ENCODE measurements at places on chromosomes 16 and 17. TPM values are rescaled to one million over a fixed set of nuclear protein-coding genes. Genes with fewer than 3 reads are reported as not detected.
A peak's percentile ranks its signal among the peaks of the same experiment; 100 is the strongest.

- DNase-seq: no peak
These were observed 18.7 kb downstream of the ARL2BP start for GRCh38 chr16:57263541-57264351.

DNA sequence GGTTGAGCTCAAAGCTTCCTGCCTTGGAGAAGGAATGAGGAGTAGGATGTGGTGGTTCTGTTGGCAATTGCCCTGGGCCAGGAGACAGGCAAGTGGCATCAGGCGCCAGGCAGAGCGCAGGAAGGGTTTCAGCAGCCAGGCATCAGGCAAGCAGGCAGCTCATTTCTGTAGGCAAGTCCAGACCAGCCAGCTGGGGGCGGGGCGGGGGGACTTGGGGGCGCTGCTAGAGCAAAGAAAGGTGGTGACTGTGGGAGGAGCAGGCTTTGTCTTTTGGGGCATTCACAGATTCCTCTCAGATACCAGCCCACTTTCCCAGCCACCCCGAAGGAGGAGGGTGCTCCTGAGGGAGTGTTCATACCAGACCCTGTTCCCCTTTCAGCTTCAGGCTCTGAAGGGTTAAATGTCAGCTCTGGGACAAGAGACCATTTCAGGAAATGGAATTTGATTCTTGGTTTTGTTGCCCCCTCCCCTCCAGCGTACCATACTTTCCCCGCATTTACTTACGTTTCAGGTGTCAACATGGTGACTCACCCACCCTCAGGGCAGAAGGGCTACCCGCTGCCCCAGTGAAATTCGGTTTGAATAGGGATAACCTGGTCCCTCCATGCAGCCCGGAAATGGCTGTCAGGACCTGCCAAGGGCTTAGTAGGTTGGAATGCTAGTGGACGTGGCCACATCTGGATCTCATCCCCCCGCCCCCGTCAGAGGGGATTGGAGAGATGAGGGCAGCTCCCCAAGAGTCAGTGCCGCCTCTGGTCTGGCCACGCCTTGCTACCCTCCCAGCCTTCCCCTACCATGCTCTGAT is 13.2 kb downstream of the NGFR start:
- no peak for DNase-seq

DNA sequence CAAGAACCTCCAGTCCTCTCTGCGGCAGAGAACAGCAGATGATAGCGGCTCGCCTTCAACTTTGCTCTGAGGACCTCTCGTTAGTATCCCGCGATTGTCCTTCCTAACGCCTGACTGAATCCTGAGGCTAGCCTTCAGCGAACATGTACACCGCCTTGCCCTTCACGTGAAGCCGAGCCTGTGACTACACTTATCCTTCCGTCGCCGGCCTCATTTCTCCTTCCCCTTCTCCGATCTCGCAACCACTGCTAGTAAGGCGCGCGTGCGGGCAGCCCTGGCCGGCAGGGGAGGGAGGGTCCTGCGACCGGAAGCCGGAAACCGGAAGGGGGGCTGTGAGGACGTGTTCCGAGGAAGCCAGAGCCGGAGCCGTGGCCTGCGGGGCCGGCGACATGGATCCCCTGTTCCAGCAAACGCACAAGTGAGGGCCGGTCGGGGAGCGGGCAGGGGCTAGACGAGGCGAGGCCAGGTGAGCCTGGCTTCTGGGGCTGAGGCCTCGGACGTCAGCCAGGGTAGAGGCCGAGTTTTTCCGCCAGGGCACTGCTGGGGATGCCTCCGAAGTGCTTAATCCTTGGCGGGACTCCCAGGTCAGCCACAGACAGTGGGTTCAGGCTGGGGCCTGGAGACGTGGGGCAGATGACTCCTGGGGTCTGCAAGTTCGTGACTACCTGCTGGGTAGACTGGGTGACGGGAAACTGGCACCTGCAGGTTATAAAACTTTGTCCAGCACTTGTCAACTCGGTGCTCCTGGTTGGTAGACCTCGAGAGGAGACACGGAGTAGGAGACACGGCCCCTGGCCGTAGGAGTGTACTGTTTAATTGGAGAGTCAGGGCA is at the start of gene GOSR2:
TSS of gene GOSR2 (plus strand) at position 357 of the 832 bp plus-strand sequence. CDS start at position 390, 33 bp downstream.
- peak; percentile 85 for DNase-seq

DNA sequence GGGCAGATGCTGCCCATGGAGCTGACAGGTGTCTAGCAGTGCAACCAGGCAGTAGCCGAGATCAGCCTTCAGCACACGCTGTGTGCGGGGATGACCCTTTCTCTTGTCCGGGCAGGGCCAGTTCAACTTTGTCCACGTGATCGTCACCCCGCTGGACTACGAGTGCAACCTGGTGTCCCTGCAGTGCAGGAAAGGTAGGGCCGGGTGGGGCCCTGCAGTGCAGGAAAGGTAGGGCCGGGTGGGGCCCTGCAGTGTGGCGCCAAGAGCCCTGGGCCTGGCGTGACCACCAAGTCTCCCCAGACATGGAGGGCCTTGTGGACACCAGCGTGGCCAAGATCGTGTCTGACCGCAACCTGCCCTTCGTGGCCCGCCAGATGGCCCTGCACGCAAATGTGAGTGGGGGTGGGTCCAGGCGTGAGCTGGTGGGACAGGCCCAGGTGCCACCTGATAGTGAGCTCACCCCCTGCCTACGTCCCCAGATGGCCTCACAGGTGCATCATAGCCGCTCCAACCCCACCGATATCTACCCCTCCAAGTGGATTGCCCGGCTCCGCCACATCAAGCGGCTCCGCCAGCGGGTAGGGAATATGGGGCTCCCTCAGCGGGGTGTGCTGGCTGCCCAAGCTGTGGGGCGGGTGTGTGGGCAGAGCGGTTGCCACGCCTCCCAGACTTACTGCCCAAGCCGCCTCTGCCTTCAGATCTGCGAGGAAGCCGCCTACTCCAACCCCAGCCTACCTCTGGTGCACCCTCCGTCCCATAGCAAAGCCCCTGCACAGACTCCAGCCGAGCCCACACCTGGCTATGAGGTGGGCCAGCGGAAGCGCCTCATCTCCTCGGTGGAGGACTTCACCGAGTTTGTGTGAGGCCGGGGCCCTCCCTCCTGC is 40.2 kb downstream of the TSC2 start:
- no peak for DNase-seq

DNA sequence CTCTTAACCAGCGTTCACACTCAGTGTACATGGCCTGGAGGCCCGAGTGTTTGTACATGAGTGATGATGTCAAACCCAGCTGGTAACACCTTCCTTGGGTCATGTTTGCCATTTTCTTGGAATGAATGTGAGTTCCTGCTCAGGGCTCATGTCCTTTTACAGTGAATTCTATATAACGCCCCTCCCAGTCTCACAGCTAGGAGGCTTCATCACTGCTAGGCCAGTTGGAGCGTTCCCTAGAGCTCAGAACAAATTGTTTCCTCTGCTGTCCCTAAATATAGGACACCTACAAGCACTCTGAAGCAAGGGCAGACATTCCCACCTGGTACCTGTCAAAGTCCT is 5.5 kb downstream of the TIMM22 start:
- no peak for DNase-seq

DNA sequence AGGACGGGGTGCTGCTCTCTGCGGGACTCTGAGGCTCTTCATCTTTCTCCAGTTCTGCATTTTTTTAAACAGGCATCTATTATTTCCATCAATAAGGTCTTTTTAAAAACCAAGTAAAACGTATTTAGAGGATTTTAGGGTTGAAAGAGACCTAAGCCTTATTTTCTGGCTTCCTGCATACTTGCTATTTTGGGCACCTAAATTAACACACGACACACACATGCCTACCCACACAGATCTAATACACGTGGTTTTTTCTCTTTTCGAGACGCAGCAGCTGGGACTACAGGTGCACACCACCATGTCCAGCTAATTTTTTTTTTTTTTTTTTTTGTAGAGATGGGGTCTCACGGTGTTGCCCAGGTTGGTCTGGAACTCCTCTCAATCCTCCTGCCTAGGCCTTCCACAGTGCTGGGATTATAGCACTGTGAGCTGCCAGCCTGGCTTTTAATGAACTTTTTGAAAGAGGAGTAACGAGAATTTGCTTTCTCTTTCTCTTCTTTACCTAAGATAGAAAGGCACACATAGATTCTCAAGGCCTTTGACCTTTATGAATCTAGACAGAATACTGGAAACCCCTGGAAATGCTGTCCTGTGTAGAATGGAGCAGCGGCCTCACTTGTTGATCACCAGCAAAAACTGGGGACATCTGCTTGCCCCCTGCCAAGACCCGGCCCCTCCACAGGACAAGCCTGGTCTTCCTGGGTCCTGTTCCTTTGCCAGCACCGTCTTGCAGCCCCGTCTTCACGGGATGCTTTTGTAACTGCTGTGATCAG is 13.8 kb downstream of the DNAAF8 start:
- DNase-seq: no peak

DNA sequence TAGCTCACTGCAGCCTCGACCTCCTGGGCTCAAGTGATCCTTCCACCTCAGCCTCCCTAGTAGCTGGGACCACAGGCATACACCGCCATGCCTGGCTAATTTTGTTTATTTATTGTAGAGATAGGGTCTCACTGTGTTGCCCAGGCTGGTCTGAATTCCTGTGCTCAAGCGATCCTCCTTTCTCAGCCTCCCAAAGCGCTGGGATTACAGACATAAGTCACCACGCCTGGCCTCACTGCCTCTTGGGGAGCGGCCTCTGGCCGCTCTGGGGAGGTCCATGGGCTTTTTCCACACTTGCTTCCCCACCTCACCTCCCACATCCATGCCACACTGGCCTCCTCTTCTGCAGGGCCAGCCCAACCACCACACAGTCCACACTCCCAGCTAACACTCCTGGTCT is 18.3 kb upstream of the ADGRG3 start:
- no peak for DNase-seq

DNA sequence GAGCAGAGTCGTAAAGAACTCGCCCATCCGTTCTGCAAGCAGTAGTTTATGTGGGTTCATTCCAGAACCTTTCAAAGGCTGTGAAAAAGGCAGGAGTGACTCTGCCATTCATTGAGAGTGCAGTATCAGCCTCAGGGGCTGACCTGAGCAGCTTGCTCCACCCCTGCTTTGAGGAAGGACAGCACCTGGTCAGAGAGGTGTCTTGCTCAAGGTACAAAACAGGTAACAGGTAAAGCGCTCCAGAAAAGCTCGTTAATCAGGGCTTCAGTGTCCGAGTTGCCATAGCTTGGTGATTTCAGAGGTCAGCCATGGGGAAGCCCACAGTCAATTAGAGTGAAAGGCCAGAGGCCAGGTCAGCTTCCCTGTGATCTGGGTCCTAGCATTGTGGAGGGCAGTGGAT is 251.1 kb downstream of the ABCC12 start:
- no peak for DNase-seq

- no peak for DNase-seq
These were observed 36.9 kb upstream of the CRISPLD2 start for GRCh38 chr16:84782846-84783245.

DNA sequence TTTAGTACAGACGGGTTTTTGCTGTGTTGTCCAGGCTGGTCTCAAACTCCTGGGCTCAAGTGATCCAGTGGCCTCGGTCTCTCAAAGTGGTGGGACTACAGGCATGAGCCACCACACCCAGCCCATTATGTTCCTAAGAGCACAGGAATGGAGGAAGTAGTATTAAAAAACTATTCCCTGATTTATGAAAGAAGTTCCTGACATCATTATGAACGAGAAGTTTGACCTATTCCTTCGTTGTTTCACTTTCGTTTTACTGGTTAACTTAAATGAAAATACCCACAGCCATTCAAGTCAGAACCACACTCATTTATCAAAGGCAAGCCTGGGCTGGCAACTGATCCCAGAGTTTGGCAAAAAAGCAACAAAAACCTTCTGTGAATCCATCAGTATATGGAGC is 13.5 kb upstream of the CBX4 start:
- DNase-seq: no peak

DNA sequence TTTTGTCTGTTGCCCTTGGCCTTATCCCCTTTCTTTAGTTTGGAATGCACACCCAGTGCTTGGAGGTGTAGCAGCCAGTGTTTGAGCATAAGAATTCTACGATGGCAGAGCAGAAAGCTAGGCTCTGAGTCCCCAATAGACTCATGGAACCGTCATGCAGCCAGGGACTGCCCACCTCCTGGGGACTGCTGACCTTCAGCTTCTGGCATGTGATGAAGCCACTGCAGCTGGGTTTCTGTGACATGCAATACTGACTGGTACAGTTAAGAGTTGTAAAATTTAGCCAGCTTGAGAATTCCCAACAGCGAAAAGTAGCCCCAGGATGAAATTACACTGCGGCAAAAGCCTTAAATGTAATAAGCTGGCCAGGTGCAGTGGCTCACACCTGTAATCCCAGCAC is 9.0 kb upstream of the MAP3K14 start:
- no peak for DNase-seq

DNA sequence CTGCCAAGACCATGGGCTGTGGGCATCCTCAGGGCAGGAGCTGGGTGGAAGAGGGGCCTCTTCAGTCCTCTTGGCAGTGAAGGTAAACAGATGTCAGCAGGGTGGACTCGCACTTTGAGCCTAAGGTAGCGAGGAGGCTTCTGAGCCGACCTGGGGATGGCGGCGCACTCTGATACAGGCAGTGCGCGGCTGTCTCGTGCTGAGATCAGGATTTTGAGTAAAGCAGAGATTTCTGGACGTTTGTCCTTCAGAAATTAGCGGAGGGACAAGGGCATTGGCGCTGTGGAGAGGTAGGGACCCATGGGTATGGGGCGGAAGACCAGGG is 6.8 kb downstream of the RAB40C start:
- no peak for DNase-seq

- DNase-seq: peak; percentile 89
These were observed 5.4 kb downstream of the CTRL start for GRCh38 chr16:67926181-67926750.

DNA sequence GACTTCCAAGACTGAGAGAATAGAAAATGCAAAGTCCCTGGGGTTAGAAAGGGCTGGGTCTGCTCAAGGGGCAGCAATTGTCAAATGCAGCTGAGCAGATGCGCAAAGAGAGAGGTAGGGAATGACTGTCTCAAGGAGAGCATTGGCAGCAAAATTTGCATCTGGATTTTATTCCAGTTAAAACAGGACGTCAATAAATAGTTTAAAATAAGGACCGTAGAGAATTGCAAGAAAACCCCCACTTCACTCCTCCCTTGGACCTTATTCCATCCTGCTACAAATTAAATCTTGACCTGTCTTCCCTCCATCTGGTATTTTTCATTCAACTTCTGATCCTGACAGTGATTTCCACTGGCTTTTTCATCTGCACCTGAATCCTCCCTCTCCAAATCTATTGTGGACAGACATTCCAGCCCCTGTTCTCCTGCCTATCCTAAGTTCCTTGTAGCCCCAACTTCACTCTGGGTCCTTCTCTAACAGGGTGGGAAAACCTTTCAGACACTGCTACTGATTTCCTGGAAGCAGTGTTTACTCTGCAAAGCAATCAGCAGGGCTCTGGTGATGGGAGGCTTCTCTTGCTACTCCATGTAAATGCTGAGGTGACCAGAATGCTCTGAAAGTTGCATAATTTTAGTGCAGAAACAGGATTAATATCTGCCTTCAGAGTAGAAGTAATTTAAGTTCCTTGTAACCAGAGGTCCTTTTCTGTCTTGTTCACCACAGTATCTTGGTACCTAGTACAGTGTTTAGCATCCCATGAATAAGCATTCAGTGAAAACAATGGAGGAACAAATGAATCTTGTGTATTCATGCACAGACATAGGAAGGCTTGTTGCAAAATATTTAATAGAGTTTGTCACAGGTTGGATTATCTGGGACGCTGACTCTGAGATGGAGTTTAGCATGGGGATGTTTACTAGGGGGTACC is 79.2 kb downstream of the CDH11 start:
- no peak for DNase-seq

The EPN3 gene
- not detected for total RNA-seq

The NGFR gene
- total RNA-seq: 60.6 TPM

The CDK12 gene
- total RNA-seq: 43.5 TPM

The CES5A gene
- total RNA-seq: not detected
